ENCODE measurements at places on chromosomes 12 and 14.
A peak's percentile ranks its signal among the peaks of the same experiment; 100 is the strongest.

DNA sequence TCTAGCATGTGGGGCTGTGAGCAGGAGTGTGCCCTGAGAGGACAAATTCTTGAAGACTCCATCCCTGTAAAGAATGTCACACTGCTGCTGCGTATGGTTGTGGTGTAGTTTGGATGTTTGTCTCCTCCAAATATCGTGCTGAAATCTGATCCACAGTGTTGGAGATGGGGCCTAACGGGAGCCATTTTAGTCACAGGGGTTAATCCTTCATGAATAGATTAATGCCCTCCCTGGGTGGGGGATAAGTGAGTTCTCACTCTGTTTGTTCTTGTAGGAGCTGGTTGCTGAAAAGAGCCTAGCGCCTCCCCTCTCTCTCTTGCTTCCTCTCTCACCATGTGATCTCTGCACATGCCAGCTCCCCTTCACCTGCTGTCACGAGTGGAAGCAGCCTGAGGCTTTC, 94.5 kb upstream of the VASH1 start:
- no peak for DNase-seq

GRCh38 chr12:98465950-98466602, 49.3 kb upstream of the TMPO start:
- no peak for DNase-seq

GRCh38 chr12:47020211-47020821, 59.1 kb upstream of the PCED1B start:
- DNase-seq: no peak

DNA sequence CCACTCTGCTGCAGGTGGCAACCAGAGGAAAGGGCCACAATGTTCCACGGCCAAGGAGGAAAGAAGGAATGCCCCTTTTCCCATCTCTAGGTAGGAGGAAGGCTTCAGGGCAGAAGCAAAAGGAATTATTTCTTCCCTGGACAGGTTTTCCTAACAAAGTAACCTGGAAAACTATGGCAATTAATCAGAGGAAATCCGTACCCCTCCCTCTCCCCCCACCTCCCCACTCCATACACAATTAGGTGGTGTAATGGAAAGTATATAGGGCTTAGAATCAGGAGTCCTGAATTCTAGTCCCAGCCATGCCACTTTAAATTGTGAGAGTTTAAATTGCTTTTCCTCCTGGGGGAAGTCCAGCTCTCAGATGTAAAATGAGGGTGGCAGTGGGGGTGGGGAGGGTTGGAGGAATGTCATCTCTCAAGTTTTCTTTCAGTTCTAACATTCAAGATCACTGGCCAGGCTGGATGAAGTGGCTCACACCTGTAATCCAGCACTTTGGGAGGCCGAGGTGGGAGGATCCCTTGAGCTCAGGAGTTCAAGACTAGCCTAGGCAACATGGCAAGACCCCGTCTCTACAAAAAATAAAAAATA, 1.7 kb downstream of the DHH start:
- DNase-seq: no peak

- DNase-seq: no peak
Observed at GRCh38 chr12:106631797-106632196, 49.0 kb downstream of the RFX4 start.

GRCh38 chr12:88339966-88340365, 197.9 kb downstream of the TMTC3 start:
- DNase-seq: no peak

DNA sequence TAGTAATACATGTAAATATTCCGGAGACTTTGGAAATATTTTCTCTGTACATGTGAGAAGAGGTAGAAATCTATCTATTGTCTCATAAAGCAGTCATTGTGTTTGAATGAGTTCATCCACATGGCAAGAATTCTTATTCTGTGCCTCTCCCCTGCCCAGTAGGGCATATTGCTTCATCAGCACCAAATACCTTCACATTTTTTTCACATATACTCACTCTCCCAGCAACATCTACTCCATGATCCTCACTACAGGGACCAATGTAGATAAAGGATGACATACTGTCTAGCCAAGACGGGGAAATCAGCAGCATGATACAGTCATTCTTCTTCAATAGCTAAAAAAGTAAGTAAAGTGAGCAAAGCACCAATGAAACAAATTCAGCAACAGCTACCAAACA, 1.3 kb upstream of the TAS2R14 start:
- no peak for DNase-seq

GRCh38 chr12:48454667-48455066, 17.7 kb upstream of the ANP32D start:
- DNase-seq: no peak

DNA sequence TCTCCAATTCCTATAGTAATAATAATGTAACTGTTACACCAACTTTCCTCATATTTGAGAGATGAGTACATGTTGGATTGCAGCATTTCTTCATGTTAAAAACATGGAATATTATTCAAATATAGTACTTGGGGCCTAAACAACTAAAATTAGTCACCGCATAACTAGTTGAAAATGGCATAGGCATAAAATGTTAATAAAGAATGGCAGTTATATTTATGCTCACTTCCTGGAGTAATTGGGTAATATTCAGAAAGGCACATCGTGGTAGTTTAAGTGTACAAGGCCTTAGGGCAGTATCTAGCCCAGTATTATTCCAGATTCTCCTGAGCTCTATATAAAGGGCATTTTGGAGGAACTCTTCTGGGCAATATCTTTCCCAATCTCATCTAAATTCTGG, 46.0 kb downstream of the ERGIC2 start:
- no peak for DNase-seq

GRCh38 chr12:75705749-75706711, 194.6 kb upstream of the KRR1 start:
- no peak for DNase-seq

GRCh38 chr14:27929797-27930347, 836.7 kb upstream of the FOXG1 start:
- no peak for DNase-seq

- no peak for DNase-seq
Observed at GRCh38 chr12:95594136-95594535, 42.9 kb upstream of the USP44 start.

- no peak for DNase-seq
Observed at GRCh38 chr12:57401165-57401564, 29.7 kb downstream of the R3HDM2 start.

GRCh38 chr12:40586823-40587222, 105.4 kb upstream of the CNTN1 start:
- DNase-seq: no peak

DNA sequence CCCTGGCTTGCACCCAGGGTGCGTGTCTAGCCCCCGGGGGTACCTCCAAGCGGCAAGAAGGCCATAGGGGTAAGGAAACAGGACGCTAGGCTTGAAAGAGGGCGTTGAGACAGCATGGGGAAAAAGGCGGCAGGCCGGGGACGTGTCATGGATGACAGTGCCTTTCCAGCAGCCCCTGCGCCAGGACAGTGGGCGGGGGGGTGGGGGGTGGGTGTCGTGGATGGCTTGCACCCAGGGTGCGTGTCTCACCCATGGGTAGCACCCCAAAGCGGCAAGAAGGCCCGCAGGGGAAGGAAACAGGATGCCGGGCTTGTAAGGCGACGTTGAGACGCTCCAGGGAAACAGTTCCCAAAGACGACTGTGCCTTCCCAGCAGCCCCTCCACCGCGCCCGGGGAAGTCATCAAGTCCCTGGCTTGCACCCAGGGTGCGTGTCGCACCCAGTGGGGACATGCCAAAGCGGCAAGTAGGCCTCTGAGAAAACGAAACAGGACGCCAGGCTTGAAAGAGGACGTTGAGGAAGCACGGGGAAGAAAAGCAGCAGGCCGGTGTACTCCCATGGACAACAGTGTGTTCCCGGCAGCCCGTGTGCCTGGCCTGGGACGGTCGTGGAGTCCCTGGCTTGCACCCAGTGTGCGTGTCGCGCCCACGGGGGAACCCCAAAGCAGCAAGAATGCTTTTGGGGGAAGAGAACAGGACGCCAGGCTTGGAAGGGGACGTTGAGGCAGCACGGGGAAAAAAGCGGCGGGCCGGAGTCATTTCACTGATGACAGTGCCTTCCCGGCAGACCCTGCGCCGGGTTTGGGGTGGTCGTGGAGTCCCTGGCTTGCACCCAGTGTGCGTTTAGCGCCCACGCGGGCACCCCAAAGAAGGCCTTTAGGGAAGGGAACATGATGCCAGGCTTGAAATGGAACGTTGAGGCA, 163.5 kb upstream of the ALG10B start:
- DNase-seq: no peak

DNA sequence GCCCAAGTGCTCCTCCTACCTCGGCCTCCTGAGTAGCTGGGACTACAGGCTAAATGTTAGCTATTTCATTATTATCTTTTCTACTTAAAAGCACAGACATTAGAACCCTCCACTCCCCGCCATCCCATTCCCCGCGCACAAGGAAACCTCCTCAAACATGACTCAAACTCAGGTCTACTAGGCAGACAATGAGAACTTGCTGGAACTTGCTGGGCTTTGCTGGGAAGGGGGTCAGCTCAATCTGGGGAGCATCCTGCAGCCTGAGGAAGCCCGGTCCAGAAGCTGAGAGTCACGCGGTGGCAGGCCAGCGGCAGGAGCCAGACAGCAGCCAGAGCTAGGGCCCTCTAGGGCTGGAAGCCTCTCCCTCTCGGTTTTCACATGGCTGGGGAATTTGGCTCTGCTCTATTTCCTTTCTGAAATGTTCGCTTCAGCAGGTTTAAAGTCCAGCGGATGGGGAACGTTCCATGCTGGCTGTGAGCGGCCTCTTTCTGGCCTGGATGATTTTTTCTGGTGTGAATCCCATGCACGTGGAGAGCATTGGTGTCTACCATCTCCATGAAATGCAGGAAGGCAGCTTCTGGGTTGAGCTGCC, 68.5 kb downstream of the SLC6A12 start:
- no peak for DNase-seq

DNA sequence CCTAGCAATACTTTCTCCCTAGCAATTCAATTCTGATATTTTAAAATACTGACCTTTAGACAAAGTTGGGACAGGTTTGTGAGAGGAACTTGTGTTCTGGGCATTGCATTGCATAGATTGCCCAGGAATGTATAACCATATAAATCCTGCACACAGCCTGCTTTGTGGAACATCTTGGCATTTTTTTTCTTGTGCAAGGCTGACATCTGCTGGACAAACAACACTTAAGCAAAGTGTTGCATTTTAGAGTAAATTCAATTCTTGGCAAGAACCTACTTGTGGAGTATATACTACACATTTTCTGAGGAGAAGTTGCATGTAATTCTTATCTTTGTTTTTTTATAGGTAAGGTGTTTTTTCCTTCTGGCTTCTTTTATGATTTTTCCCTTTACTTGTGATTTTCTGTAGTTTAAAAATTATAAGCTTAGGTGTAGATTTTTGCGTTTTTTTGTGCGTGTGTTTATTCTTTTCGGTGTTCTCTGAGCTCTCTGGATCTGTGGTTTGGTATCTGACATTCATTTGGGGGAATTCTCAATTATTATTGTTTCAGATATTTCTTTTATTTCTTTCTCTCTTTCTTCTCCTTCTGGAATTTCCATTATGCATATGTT, 26.4 kb downstream of the TESPA1 start:
- no peak for DNase-seq

DNA sequence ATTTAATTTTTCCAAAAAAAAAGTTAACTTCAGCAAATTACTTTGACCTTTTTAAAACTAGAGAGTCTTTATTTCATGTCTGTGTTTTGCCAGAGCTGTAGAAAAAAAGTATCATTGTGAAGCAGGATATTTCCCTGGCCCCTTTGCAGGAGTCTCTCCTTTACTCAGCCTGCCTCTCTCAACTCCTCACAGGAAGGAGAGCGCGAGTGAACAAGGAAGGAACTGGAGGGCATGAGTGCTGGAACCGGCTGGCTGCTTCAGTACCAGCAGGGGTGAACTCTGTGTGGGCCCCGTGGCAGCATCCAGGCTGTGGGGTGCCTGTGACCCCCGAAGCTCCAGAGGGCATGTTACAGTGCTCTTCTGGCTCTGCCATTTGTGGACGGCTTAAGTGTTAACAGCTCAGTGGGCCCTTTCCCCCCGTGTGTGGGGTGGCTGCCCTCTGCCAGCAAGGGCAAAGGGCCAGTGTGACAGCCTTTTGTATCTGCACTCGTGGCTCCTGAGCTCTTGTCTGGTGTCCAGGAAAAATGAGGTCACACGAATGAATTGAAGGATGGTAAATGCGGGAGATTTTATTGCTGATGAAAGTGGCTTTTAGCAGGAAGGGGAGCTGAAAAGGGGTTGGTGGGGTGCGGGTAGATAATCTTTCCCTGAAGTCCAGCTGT, 76.6 kb upstream of the KCNH3 start:
- DNase-seq: no peak

DNA sequence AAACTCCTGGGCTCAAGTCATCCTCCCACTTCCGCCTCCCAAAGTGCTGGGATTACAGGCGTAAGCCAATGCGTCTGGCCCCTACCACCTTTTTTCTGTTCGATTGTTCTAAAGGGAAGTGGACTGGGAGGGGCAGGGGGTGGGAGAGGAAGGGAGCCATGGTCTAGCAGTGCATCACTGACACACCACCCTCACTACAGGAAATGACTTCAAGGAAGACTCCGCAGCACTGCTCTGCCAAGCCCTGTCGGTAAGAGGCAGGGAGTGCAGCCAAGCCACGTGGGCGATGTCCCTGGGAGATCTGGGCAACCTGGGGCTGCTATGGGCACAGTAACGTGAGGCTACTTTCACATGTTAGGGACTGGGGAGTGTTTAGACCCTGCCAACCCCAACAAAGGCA, 18.0 kb downstream of the LRRC74A start:
- DNase-seq: peak; percentile 58

DNA sequence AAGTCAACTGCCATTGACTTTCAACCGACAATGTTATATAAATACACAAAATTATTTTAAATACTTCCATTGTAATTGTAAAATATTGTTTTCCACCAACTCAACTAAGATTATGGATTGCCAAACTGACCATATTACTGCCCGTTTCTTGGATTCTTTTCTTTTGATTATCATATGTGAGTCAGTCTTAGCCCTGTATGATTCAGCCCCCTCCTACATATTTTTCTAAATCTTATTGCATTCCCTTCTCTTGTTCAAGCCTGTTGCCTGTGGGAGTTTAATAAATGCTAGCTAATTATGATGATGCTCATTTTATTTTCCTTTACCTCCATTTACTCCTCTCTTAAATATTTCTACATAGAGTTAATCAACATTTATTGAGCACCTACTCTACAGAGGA, 6.8 kb downstream of the RASSF9 start:
- no peak for DNase-seq

- peak; percentile 55 for DNase-seq
Observed at GRCh38 chr12:2891240-2892053, 756 bp downstream of the TULP3 start.

GRCh38 chr12:29415111-29415510, 34.1 kb upstream of the ERGIC2 start:
- DNase-seq: no peak

- DNase-seq: no peak
Observed at GRCh38 chr12:74689071-74689655, 151.5 kb downstream of the ATXN7L3B start.

DNA sequence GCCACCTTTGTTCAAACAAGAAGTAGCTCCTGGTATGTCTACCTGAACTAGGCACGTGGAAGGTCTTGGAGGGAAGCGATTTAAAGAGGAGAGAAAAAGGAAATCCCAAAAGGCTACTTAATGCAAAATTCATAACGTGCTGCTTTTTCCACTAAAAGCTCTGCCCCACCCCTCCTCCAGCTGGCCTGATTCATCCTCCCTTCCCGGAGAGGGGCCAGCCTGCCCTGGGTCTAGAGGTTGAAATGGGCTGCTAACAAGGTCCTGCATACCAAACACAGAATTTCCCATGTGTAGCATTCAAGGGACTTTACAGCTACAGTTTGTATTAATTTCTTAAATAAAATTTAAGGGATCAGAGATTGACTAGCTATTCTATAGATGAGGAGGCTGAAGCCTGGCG, 83.2 kb downstream of the KNTC1 start:
- no peak for DNase-seq

GRCh38 chr12:2858944-2859421, 2.1 kb upstream of the TEX52 start:
- no peak for DNase-seq
